ENCODE measurements at places on chromosomes 12 and 14. TPM values are rescaled to one million over a fixed set of nuclear protein-coding genes. Genes with fewer than 3 reads are reported as not detected.

SLC10A1 gene
- total RNA-seq: not detected

SDSL gene
- 17.5 TPM for total RNA-seq

PAPLN gene
- total RNA-seq: 1.8 TPM

ITFG2 gene
- 9.8 TPM for total RNA-seq

Measured in smooth muscle cell of bladder (primary cell).